Amniotic stem cell (primary cell): ENCODE measurements at places on chromosomes 7 and 10.

DNA sequence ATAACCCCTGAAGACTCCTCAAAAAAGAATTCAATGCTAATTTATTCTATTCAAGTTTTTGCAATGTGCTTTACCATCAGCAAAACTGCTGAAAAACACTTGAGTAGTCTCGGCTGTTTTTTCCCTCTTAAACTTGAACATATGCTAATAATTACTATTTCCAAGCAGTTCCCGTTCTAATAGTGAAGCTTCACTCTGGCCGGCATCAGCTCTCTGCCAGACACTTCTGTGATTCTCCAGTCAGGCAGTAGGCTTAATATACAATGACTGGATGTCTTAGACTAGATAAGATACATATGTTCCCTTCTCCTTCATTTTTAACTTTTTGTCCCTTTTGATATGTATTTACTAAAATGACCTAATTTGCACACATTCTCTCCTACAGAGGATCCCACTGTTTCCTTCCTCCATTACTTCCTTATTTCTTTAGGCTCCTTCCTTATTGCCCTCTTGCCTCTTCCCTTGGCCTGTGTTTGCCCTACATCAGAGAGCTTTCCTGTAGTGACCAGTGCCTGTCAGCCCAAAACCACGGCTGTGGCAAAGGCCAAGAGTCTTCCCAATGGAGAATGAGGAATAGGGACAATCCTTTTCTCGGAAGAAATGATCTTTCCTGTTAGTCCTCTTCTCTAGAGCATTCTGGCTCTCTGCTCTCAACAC lies 23.5 kb downstream of the HEPACAM2 start:
- no peak for DNase-seq

- no peak for DNase-seq
Observed at GRCh38 chr10:77939561-77940001, 13.0 kb upstream of the DLG5 start.

DNA sequence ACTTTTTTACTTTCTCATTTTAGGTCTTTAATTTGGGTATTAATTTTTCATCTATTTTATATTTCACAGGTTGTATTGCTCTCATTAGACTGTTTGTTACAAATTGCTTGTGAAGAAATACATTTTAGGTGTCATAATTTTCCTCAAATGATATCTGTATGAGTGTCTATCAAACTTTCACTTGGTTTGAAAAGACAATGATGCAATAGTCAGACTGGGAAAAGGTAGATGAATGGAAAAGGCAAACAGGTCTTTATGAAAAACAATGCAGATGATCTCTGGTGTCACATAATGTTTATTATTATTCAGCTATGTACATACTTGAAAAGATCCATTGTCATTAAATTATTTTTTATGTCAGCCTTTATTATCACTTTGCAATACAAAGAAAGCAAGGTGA lies 80.2 kb downstream of the PTPRZ1 start:
- no peak for DNase-seq

DNA sequence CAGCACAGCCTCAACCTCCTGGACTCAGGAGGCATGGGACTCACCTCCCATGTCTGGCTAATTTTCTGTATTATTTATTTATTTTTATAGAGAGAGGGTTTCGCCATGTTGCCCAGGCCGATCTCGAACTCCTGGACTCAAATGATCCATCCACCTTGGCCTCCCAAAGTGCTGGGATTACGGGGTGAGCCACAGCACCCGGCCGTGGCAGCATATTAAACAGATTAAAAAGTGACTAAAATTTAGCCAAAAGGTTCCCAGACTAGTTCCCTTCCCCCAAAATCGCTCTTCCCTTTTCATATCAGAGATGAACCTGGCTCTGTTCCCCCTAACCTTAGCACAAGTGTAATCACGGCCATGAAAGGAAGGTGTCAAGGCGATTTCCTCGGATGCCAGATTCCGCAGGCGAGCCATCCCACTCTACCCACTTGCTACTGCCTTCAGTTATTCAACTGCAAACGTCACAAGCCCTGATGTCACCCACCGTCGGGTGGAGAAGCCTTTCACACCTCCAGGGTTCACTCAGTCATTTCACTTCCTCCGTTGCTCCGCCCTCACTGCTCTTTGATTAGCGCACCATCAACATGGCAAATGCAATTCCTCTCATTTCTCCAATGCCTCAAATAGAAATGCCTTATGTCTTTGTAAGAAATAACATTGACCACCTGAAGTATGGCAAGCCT lies 104.7 kb upstream of the RHEB start:
- DNase-seq = no peak

DNA sequence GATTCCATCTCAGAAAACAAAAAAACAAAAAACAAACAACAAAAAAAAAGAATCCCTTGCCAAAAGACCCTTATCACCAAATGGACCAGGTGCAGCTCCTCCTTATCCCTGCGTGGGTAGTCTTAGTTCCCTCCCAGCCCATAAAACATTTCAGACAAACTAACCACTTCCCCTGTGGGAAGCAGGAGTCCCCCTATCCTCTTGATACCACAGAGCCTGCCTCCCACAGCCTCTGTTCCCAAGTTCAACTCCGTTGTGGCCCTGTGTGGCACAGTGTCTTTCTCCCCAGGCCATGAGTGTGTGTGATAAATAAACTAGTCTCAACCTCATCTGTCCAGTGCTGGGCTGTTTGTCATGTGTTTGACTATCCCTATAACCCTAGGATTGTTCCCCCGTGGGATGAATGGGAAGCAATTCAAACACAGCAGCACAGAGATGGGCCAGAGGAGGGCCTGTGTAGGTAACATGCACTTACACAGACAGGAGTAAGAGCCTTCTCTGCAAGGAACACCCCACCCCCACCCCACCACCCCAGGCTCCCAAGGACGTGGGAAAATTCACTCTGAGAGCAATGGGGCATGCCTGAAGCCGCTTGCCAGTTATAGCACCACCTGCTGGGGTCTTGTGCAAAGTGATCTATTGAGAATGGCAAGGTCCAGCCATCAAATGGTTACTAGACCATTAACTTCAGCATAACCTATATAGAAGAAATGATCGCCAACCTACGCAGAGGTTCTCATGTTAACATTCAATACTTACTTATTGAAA lies 147.1 kb upstream of the GHITM start:
- no peak for DNase-seq

GRCh38 chr10:31617757-31618156 lies 298.7 kb downstream of the ZEB1 start:
- no peak for DNase-seq

DNA sequence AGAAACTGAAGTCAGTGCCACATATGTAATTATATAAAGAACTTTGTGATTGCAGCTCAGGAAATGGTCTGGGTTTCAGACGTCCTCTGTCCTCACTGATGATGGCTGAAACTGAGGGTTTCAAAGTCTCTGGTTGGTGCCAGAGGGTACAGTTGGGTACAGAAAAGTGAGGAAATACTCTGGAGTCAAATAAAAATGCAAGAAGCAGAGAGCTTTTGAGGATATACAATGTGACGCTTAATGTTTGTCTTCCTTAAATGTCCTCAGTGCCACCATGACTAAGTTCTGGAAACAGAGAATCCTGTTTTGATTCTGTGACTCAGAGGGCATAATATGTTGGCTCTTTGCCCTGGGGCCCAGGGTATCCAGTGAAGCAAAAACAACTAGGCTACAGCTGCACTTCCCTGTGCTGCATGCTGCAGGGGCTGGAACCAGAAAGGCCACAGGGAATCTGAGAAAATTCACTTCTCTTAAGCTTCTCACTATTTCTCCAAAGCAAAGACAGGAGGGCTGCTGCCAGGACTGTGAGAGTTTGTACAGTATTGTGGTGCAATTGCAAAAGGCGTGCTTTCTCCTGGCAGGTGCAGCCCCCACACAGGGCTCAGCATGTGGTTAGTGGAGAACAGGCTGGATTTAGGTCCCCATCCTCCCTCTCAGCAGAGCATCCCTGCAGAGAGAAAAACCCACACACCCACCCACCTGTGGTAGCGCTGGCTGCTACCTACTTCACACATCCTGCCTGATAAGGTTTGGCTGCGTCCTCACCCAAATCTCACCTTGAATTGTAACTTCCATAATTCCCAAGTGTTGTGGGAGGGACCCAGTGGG lies 169.5 kb upstream of the SVIL start:
- DNase-seq = peak; percentile 77

DNA sequence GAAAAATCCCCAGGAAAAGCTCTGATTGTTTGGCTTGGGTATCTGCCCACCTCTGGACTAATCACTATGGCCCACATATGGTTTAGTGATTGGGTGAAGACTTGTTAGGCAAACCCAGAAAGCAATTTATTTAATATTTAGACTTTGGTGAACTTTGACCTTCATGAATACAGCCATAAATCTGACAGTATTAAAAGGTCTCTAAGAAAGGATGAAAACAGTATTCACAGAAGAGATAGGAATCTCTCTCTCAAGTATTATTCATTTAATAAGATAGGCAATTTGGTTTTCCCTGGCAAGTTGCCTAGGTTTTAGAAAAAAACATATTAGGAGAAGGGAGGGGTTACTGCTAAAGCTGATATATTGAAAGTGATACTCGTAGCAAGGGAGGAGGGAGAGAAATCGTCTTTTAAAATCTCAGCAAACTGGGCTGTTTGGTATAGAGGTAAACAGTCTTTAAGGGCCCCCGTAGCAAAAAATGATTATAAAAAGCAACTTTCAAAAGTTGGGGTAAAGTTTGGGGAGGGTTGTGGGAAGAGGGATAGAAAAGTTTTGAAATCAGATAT lies 57.1 kb downstream of the LSMEM1 start:
- no peak for DNase-seq
